CD4-positive, alpha-beta T cell treated with Interleukin-4 for 1 hour (primary cell): ENCODE measurements at places on chromosomes 11 and 22.

- no peak for DNase-seq
These were observed 44.6 kb downstream of the KCNQ1OT1 start for GRCh38 chr11:2655016-2655719.

- no peak for DNase-seq
These were observed 51.6 kb downstream of the ETS1 start for GRCh38 chr11:128535468-128536457.

DNA sequence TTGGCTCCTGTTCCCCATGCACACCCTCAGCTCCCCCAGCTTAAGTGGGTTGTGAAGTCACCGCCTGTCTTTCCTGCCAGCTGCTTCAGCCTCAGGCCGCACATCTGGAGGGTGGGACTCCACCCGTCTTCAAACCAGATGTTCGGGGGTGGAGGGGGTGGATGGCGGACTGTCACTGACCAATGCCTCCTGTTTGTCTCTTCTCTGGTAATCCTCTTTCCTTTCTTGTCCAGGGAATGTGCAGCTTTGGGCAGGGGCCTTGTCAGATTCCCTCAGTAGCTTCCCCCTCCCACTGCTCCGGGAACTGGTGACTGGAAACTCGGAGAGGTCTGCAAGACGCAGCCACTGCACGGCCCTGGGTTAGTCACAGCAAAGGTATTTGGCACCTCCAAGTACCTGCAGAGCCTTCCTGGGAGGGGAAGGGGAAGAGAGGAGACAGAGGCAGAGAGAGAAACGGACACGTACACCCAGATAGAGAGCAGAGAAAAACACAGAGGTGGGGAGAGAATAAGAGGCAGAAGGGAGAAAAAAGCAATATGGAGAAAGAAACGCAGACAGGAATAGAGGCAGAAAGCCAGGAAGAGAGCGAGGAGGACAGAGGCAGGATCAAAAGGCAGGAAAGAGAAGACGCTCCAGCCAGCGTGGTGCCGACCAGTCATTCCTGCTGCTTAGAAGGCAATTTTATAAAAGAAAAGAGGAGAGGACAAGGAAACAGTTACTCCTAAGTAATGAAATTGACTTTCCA is 56.1 kb upstream of the TIMP3 start:
- no peak for DNase-seq

DNA sequence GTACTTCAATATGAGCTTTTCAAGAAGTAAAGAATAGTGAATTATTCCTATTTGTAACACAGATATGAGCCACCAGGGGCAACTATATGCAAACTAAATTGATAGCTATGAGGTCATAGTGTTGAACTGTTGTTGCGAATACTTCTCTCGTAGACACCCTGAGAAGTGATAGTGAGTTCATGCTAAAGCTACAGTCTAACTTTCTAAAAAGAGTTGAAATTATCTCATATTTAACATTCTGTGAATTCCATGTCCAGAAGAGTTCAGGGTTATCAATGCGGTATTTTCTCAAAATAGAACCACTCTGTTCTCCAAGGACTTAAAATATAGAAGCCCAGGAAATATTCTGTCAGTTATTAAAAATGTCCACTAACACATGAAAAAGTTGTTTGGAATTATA is 185.4 kb downstream of the AASDHPPT start:
- no peak for DNase-seq

DNA sequence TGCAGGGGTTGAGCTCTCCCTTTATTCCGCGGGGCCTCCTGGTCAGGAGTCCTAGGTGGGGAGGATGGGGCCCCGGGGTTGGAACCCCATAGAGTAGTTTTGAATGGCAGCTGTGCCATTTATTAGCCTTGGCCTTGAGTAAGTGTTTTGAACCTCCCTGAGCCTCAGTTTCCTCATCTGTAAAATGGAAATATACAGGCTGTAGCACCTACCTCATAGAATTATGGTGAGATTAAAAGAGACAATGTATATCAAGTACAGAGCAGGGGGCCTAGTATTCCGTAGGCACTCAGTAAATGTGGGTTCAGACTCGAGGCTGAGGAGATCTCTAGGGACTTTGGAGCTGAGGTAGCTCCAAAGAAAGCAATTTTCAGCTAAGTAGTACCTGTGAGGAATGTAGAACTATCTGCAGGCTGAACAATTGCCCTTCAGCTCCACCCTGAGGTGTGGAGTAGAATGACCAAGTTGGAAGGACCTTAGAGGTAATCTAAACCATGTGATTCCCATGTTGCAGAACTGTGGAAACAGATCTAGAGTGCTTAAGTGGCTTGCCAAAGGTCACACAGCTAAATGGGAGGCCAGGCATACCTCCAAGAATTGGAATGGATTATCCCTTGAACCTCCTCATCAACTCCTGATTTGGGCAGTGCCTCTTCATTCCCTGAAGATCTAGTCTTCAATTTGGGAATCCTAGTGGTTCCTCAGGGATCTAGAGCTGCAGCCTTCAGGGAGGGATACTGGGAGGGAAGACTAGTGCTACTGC is 682 bp downstream of the PGAP2 start:
- DNase-seq = peak; percentile 64

- no peak for DNase-seq
These were observed 92.8 kb upstream of the SEPTIN5 start for GRCh38 chr22:19621373-19622060.

DNA sequence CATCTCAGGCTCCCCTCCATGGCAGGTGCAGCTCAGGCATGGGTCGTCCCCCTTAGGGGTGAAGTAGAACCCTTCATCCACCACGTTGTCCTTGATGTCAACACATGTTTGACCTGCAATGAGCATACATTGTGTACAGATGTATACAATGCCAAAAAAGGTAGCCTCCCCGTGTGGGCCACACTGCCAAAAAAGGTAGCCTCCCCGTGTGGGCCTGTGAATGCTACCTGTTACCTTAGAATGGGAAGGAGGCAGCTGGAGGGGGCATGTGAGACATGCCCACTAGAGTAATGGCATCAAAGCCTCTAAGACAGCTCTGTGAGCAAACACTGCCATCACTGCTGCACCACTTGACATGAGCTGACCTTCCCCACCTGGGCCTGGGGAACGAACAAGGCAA is 73.7 kb downstream of the DGCR2 start:
- no peak for DNase-seq

- peak; percentile 61 for DNase-seq
These were observed 34.1 kb downstream of the LIF start for GRCh38 chr22:30212363-30212995.

DNA sequence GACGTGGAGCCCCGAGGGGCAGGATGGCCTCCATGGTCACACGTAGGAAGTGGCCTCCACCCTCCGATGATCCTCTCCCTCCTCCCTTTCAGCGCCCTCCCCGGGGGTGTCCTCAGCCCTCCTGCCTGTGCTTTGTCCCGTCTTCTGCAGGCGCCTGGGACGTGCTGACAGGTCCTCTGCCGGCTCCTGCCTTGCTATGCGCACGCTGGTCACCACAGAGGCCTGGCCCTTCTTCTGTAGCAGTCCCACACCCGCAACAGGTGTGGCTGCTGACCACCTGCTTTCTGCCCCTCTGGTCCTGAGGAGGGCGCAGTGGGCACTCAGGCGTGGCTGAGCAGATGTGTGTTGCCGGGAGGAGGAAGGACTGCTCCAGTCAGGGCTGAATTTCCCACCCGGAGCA is 27.7 kb upstream of the PPP6R3 start:
- DNase-seq = no peak

DNA sequence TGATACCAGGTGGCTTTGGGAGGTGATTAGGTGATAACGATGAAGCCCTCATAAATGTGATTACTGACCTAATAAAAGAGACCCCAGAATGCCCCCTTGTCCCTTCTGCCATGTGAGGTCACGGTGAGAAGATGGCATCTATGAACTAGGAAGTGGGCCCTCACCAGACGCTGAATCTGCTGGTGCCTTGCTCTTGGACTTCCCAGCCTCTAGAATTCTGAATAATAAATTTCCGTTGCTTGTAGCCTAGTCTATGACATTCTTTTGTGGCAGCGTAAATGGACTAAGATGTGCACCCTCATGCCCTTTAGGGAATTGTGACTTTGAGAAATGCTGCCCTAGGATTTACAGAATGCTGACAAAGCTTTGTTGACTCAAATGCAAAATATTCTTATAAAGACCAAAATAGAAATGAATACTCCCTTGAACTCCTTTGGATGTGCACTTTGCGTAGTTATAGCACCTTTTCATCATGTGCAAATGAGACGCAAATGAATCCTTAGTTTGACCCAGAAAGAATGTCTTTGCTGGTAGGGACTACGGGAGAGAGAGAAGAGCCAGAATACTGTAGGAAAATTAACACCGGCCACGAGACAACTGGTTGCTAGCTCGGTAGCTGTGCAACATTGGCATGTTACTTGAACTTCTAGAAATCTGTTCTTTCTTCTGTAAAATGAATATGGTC is 24.8 kb upstream of the EHF start:
- DNase-seq = no peak

GRCh38 chr11:103959279-103959942 is 77.0 kb upstream of the DDI1 start:
- no peak for DNase-seq

GRCh38 chr22:23409976-23410375 is 170.1 kb downstream of the IGLL1 start:
- DNase-seq = no peak

DNA sequence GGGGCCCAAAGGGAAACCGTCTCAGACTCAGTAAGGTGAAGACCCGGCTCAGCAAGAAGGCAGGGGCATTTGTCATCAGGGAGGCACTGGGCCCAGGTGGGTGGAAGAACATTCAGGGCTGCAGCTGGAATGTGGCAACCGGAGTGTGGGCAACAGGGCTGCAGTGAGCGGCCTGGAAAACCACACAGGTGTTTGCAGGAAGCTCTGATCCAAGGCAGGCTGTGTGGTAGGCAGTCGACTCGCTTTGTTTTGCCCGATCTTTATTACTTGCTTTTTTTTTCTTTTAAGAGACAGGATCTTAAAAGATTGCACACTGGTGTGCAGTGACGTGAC is 82.8 kb downstream of the DGCR2 start:
- DNase-seq = no peak

DNA sequence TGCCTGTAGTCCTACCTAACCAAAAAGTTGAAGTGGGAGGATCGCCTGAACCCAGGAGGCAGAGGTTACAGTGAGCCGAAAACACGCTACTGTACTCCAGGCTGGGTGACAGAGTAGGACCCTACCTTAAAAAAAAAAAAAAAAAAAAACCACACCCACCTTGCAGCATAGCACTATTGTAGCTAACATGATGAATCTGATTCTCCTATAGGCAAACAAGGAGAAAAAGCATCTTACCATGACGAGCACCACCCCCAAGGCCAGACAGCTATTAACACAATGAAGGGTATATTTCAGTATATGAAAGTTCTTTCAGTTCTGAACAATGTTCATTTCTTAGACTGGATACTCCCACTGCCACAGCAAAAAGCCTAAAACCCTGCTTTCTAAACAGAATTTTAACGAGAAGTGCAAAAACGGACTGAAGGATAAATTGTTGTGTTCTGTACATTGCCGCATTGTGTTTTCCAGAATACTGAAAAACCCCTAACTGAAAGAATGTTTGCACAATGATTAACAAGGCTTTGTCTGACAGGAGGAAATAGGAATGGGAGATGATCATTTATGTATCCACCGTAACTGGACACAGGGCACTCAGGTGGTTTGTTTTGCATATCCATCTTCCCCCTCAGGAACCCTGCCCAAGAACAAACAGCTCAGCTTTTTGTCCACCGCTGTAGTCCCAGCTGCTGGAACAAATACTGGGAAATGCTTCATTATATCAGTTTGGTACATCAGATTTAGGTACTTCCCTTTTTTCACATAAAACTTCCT is 8.9 kb downstream of the PISD start:
- DNase-seq = no peak

GRCh38 chr11:31243706-31244105 is 125.8 kb downstream of the DCDC1 start:
- no peak for DNase-seq

DNA sequence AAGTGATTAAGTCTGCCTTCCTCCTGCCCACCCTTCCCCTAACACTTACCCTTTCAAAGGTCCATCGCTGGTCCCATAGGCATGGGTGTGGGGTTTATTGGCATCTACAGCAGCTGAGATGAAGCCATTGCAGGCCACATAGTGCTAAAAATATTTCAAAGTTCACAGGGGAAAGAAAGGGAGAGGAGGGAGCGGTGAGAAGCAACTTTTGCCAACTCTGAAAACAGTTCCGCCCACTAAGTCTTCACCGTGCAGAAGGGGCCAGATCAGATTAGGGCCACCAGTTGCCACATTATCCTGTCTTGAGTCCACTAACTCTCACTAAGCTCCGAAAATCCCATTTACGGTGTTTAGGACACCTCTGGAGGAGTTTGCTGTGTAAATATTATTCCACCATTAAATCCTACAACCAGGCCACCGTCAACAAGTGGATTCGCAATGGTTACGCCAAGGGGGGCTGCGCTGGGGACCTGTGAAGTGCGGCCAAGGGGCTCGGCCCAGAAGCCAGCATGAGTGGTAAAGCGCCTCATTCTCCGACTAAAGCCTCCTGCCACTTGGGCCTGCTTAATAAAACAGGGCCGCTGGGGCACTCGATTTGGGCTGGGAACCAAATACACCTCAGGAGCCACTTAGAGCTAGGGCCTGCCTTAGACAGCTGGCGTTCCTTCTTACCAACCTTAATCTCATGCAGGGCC is 534.9 kb downstream of the MIAT start:
- DNase-seq = no peak

GRCh38 chr22:20937031-20937793 is 20.0 kb downstream of the CRKL start:
- DNase-seq = no peak

DNA sequence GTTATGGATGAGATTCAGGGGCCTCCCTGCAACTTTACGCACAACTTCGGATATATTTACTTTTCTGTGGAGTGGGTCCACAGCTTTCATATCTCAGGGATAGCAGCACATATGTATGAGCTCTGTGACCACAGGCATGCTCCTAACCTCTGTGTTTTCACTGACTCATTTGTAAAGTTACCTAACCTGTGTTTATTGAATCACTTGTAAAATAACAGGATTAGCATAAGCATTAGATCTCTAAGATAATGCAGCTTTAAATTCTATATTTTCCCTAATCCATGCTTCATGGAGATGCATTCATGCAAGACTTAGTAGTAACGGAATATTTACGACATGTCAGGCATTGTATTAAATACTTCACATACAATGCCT is 47.9 kb upstream of the DDI1 start:
- no peak for DNase-seq

DNA sequence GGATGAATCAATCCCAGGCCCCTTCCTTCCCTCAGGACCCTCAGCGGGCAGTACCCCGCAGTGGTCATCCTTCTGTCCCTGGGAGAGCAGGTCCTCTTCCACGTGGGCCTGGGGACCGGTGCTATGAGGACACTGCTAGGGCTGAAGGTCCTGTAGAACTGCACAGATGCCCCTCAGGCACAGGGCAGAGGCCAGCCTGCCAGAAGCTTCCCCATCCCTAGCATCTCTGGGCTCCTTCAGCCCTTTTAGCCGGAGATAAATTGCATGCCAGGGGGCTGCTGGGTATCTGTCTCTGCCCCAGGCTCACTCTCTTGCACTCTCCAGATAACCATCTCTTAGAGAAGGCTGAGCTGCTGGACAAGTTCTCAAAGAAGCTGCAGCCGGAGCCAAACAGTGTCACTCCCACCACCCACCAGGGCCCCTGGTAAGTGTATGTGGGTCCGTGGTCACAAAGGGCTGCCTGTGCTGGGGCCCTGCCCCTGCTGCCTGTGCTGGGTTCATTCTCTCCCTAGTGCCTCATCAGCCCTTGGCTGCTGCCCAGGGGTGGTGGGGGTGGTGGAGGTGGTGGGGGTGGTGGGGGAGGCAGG is 2.3 kb downstream of the ATG16L2 start:
- DNase-seq = no peak
